Activated T-helper 9 cell treated with anti-CD3 and anti-CD28 coated beads, Interleukin-2, amount 50 U/mL, for 16 hours (primary cell): ENCODE measurements at places on chromosomes 2 and 18.

- no peak for DNase-seq
Measured at GRCh38 chr2:46779447-46779941, 136.1 kb downstream of the MCFD2 start.

DNA sequence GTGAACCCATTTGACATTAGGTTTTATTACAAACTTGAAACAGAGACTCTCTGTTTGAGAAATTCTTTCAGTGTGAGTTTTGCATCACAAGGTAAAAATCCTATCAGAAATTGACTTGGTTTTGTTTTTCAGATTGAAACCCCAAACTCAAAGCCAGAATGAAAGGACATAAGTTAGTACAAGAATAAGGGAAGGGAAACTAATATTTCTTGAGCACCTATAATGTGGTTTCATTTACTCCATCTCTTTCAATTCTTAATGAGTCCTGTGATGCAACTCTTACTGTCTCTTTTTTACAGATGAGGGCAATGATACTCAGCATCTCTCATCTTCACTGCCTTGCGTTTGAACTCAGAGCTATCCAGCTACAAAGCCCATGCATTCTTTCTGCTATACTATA is 210.0 kb upstream of the SIX3 start:
- DNase-seq, result no peak

DNA sequence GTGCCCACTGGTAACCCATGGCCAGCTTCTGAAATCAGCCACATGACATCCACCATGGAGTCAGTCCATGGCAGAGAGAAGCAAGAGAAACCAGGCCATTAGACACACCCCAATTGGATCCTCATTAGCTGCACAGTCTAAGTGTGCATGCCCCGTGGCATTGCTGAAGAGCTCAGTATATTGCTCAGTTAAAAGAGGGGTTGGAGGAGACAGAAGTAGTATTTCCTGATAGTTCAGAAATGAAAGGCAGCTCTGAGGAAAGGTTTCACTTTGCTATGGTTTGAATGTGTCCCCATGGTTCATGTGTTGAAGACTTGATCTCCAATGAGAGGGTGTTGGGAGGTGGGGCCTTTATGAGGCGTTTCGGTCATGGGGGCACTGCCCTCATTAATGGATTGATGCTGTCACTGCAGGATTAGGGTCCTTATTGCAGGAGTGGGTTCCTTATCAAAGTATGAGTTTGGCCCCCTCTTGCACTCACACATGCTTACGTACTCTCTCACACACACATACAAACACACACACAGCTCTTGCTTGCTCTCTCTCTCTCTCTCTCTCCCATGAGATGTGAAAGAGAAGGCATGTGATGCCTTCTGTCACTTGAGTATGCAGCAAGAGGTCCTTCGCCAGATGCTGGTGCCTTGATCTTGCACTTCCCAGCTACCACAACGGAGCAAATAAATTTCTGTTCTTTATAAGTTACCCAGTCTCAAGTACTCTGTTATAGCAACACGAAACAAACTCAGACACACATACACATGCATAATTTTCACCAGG is 58.0 kb downstream of the TMEM163 start:
- DNase-seq, result no peak

DNA sequence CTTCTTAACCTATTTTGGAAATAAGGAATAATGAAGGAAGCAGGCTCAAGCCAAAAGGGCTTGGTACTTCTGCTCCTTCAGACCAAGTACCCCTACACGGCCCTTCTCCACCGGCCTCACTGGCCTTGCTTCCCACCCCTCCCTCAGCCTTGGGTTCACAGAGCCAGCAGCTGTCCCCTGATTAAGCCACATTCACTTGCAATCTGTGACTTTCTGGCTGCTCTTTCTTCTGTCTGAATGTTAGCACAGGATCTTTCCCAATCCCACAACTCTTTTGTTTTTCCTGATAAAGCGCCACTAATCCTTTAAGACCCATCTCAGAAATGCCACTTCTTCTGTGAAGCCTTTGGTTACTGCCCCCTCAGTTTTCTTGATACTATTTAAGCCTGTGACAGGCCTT is 52.4 kb downstream of the REEP1 start:
- no peak for DNase-seq

DNA sequence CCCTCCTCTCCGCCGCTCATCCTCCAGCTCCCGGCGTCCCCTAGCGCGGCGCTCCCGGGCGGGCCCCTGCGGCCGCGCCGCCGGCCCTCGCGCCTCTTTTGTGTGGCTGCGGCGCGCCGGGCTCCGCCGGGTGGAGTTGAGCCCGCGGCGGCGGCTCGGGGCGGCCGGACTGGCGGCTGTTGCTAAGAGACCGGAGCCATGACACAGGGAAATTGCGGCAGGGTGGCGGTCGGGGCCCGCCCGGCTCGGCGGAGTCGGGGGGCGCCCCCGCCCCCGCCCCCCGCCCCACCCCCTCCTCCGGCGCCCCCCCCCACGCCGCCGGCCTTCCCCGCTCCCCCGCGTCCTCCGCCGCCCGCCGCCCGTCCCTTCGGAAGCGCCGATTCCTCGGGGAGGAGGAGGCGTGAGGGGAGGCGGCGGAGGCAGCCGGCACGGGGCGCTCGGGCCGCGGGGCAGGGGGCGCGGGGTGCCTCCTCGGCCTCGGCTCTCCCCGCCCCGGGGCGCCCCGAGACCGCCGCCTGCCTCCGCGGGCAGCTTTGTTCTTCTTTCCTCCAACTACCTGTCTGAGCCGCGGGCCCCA is at the start of gene TMEM200C:
TSS of gene TMEM200C (minus strand) at position 224 of the 577 bp plus-strand sequence. CDS start 3,459 bp downstream, outside the sequence.
- DNase-seq, result no peak

DNA sequence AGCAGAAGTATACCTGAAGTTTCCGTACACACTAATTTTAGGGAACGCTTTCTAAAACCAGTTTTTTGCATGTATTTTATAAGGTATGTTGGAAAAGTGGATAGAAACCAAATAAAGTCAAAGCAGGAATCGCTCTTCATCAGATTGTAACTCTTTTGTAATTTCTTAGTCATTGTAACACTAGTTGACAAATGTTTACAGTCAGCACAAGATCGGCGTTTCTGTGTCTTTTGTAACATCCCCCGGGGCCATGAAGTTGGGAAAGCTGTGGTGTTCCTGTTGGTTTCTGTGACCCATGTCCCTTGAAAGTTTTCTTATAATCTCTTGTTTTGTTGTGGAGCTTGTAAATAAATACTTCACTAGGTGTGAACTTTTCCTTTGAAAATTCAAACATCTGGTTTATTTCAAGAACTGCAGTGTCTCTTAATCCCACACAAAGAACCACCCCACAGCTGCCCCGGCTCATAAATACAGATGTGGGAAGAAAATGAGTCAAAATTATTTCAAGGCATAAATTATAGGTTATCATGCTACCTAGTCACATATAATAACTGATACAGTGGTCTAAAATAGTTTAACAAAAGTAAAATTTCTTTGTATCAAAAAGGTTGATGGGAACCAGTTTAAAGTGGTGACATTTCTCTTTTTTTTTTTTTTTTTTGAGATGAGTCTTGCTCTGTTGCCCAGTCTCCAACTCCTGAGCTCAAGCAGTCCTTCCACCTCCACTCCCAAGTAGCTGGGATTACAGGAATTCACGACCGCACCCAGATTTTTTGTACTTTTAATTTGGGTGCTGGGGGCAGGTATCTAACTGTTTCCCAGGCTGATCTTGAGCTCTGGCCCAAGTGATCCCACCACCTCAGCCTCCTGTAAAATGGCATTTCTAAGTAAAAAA is 751 bp upstream of the NMI start:
- DNase-seq, result no peak

DNA sequence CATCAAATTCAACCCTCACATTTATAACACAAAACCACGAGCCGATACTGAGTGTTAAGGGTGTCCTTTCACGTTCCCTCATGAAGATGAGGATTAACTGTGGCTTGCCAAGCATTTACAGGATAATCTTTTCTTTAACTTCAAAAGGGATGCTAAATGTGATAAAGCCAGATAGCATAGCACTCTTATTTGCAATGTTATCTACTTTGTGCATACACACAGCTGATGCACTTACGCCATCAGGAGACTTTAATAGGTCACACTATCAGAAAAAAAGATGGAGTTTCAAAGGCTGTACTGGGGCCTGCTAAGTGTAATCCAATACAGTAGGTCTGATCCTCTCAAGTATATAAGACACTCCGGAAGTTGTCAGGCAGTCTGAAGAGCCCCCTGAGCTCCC is 572.7 kb downstream of the PIK3C3 start:
- DNase-seq, result no peak

DNA sequence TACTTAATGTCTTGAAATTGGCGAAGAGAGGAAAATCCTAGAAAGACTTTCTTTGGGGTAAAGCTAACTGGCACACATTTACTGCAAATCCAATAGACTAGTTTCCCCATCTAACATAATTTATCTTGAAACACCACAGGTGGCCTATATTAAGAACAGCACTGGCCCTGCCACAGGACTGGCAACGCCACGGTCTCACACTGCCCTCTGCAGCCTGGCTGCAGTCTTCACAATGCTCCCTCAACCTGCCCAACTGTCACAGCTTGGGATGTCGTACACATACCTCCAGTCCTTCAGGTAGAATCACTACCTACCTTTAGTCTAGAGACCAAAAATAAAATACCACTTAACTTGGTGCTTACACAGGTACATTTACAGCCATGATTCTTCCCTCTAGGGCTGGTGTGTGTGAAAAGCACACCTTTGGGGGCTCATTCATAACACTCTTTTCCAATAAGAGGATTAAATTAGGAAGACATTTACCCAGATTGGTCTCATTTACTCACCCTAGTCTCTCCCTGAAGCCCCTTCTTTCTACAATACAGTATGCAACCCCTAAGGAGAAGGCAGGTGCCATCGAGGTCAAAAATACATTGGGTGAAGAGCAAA is 222.2 kb downstream of the C1D start:
- no peak for DNase-seq

GRCh38 chr2:43343573-43344304 is 117.3 kb upstream of the ZFP36L2 start:
- no peak for DNase-seq

- no peak for DNase-seq
Measured at GRCh38 chr2:171237751-171238505, 77.2 kb upstream of the TLK1 start.

DNA sequence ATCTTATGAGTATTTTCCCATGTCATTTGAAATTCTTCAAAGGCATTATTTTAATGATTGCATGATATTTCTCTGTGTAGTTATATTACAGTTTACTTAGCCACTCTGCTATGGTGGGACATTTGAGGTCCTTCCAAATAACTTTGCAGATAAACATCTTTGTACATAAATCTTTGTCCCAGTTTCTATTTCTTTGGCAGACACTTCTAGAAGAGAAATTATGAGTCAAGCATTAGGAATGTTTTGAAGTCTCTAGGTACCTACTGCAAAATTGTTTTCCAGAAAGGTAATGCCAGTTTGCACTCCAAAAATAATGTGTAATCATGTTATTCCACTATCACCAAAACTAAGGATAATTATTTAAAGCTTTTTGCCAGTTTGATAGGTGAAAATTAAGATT is 149.7 kb downstream of the EN1 start:
- DNase-seq, result no peak

- DNase-seq, result no peak
Measured at GRCh38 chr2:214503568-214503967, 92.7 kb downstream of the VWC2L start.

DNA sequence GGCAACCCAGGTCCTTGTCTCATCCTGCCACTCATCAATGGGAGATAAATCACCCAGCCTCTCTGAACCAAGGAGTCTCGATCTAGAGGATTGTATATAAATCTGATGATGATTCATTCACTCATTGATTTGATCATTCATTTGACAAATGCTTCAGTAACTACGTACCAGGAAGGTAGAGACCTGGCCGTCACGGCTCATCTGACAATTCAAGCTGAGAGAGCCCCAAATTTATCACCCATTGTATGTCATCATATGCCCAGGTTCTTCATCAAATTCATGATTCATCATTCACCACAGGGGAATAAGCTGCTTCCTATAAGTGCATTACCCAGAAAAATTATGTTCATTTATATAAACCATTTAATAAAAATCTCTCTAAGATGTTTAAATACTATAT is 116.9 kb downstream of the FAM161A start:
- no peak for DNase-seq

DNA sequence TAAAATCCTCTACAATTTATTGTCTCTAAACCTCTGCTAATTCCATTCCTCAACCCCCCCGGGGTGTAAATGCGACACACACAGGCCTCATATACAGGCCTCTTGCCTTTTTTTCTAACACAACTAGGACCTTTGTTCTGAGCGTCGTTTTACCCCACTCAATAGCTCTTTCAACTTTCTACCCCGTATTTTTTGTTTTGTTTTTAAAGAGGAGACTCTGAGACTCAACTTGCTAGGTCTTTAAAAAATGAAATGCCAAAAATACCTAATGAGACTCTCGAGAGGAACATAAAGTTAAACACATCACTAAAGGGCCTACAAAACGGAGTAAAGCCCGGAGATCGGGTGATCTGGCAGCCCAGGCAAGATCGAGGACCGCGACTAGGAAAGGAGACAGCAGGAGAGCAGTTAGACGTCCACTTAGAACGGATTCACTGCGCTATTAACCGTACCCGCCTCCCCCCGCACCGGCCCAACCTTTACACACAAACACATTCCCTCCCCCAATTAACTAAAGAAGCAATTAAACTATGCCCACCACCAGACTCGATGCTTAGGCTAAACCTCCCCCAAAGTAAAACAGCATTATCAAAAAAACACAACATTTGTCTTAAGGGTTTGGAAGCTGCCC is 1.7 kb downstream of the TRIP12 start:
- DNase-seq, result no peak

GRCh38 chr2:23791030-23791429 is 135.9 kb downstream of the ATAD2B start:
- no peak for DNase-seq

GRCh38 chr18:40926679-40927078 is 1028.4 kb upstream of the PIK3C3 start:
- no peak for DNase-seq

DNA sequence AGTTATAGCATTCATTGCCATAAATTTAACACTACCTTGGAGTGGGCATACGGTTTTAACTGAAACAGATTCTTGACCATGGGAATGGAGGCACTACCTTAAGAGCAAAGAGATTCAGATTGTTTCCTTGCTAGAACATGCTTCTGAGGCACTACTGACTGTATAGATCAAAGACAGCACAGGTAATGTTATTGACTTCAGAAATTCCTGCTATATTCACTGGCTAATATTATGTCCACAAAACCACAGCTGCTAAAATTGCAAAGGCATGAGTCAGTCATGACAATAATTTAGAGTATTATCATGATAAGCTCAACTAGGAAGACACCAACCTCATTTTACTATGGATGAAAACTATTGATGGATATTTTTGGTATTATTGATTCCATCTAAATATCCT is 39.4 kb downstream of the SLC8A1 start:
- no peak for DNase-seq

GRCh38 chr2:180907731-180908130 is 72.7 kb upstream of the UBE2E3 start:
- DNase-seq, result no peak

DNA sequence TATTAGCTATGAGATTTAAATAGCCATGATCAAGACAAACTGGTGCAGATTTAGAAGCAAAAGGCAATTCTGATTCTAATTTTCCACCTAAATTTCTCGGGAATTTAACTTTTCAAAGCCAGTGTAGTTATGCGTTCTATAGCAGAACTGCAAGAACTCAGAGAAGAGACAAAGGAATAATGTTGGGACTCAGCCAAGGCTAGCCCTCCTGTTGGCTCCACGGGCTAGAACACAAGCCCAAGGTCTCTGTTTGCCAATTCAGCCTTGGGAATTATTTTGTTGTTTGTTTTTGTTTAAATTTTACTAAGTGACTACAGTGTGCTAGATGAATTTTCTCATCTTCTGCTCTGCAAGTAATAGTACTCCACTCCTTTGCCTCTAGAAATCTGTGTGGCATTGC is 121.2 kb downstream of the CACNB4 start:
- DNase-seq, result no peak
